ENCODE measurements at places on chromosomes 7 and 10. TPM values are rescaled to one million over a fixed set of nuclear protein-coding genes. Genes with fewer than 3 reads are reported as not detected.

DNA sequence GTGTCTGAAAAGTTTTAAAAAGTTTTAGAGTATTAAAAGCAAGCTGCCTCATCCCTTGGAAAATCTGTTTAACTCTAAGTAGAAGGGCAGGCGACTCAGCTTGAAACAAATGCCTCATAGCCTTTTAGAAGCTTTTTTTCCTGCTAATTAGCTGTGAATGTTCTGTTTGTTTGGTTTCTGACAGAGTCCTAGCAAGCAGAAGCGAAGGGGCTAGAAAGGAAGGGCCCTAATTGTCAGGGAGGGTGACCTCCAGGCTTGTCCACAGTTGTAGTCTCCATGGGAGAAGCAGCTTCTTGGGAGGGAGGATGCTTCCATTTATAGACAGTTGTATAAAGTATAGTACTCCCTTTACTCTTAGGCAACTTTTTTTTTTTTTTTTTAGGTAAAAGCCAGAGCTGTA is 90.9 kb downstream of the DNAJC1 start:
- DNase-seq = no peak

DNA sequence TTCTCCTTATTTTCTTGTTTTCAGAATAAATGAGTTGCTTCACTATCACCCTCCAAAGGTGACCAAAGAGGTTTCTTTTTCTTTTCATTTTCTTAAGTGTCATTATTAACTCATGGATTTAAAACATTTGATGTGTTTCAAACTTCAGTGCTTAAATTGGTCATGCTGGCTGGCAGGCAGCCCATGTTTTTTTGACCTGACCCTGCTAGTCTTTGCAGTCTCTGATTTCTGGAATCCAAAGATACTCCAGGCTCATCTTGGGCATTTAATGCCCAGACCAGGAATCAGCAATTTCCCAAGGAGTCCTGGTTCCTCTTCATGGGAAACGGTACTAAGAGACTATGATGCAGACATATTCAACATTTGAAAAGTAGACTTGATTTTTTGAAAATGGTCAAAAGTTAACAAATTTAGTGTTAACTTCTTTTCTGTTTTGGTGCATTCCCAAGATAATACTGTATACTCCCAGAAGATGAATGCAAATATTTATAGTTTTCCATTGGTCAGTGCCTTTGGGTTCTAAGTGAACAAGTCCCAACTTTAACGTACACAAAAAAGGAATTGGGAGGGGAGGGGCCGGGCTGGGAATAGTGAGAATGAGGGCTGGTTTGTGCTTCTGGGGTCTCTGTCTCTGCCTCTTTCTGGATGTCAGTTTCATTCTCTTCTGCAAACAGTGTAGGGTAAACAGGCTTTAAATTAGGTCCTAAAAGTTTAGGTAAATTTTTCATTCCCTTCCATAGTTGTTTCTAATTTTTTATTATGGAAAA is 19.8 kb downstream of the NUB1 start:
- no peak for DNase-seq

DNA sequence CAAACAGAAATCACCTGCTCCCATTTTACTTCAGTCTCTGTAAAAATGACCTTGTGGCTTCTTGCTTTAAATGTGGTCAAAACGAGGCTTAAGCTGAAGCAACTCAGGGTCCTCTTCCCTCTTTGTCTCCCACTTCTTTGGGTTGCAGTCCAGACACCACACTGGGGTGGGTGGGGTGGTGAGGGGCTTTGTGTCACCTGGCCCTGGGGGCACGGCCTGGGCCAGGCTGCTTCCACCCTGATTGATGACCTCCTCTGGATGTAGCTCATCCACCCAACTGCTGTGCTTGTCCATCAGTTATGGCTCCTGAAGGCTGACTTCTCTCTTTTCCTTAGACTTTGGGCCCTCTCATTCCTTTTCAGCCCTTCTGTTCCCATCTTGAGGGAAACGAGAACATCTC is 26.8 kb upstream of the NPS start:
- DNase-seq = no peak

DNA sequence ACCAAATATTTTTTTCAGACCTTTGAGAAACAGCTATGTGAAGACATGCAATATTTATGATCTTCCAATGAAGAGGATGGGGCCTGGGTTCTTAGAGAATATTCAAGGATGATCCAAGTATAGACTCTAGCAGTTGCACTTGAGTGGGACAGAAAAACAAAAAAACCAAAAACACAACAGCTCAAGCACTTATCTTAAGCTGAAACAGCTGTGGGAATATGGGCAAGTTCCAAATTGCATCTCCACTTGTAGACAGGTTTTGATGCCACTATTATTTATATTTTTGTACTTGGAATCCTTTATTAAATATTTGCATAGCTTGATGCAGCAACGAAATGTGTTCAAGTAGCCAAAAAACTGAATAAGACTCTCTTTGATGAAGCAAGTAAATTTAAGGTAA is 2.2 kb upstream of the PDK4 start:
- no peak for DNase-seq

DNA sequence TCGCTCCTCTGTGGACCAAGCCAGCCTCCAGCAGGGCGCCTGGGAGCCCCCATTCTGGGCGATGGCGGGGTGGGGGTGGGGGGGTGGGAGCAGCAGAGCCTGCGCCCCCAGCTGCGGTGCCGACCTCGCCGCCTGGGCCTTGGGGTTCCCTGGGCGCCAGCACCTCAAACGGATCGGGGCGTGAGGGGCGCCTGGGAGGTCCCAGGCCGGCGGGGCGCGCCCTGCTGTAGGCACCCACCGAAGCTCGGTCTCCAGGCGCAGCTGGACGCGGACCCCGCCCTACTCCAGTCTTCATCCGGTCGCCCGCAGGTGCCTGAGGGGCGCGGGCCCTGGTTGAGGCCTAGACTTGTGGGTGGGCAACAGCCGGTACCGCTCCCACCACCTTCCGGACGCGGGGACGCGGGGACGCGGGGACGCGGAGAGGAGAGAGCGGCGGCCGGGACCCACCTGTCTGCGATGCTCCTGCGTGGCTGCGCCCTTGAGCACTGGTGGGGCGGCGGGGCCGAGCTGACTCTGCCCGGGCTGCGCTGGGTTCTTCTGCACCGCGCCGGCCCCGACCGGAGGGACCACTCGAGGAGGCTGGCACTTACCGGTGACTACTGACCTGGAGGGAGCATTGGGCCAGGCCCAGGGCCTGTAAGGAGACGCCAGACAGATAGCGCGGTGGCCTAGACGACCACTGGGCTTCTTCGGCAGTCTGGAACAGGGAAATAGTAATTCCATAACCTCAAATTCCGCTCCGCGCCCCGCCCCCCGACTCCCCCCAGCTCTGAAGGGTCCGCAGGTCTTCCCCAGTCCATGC is 5.5 kb upstream of the KCP start:
- DNase-seq = no peak

Gene CYP3A7
- not detected for total RNA-seq

Measured in aorta (tissue), 5 donors.